Cortex of kidney (tissue), 1 donor: ENCODE measurements at places on chromosomes 6 and 20.

GRCh38 chr6:149236589-149236988 lies 80.9 kb upstream of the TAB2 start:
- DNase-seq: no peak

GRCh38 chr20:10374036-10374435 lies 60.0 kb downstream of the MKKS start:
- DNase-seq: no peak

DNA sequence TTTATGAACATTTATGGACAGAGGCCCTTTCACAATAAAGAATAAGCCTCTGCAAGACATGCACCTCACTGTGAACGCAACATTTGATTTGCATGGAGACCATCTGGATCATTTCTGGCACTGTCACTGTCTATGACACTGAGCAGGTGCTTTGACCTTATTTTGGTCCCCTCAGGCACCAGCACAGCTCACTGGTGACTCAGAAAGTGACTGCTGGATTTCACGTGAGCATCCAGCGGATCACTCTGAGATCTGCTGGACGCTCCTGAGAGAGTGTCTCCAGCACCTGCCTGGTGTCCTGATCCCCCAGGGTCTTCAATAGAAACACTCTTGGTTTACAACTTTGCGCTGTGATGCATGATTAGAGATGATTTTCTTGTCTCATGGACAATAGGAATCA lies 375.7 kb downstream of the TENT5A start:
- DNase-seq: no peak

DNA sequence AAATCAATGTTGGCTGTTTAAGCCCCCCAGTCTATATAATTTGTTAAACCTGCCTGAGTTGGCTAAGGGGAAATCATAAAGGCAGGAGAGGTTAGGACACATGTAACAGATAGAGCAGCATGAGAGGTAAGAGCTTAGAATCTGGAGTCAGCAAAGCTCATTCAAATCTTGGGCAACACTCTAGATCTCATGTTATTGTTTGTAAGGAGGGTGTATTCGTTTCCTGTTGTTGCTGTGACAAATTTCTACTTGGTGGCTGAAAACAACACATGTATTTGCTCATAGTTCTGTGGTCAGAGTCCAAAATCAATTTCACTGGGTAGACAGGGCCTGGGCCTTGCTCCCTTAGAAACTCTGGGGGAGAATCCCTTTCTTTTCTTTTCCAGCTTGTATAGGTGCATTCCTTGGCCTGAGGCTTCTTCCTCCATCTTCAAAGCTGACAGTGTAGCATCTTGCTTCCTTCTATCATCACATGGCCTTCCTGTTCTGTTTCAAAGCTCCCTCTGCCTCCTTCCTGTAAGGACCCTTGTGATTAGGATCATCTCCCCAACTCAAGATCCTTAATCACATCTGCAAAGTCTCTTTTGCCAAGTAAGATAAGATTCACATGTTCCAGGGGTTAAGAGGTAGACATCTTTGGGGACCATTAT lies 4.4 kb downstream of the LY86 start:
- DNase-seq: no peak

- no peak for DNase-seq
These were observed 9.0 kb upstream of the RIPPLY2 start for GRCh38 chr6:83844170-83844569.

GRCh38 chr6:137095093-137095492 lies 50.3 kb upstream of the IL20RA start:
- no peak for DNase-seq

DNA sequence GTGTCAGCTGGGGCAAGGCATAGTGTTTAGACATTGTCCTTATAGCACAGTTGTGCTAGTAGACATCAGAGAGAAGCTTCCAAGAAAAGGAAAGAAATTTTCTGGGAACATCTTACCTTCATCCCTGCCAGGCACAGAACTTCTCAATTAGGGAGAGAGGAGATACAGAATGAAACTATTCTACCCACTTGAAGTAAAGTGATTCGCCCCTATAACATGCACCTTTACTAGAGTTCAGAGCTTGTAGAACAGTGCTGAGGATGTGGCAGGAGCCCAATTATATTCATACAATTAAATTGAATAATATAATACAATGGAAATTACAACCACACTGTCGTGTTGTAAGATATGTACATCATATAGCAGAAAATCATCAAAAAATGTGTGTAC lies 1063.9 kb upstream of the CITED2 start:
- no peak for DNase-seq
